Endothelial cell (in vitro differentiated cells): ENCODE measurements at places on chromosomes 12 and 14. TPM values are rescaled to one million over a fixed set of nuclear protein-coding genes. Genes with fewer than 3 reads are reported as not detected.

The RARG gene
- 7.9 TPM for total RNA-seq

The CACNA2D4 gene
- total RNA-seq, result 0.28 TPM

The BCL2L14 gene
- total RNA-seq, result 0.64 TPM

The BATF gene
- not detected for total RNA-seq

The C1QL4 gene
- total RNA-seq, result not detected

The ZNF268 gene
- 35.8 TPM for total RNA-seq

The NOVA1 gene
- 21.8 TPM for total RNA-seq

The HHIPL1 gene
- total RNA-seq, result 15.1 TPM

The TCL1B gene
- not detected for total RNA-seq

The CCDC198 gene
- total RNA-seq, result not detected

The TMEM132C gene
- not detected for total RNA-seq

The TAS2R50 gene
- 1.2 TPM for total RNA-seq

The TSPAN8 gene
- not detected for total RNA-seq

The KRT8 gene
- 194 TPM for total RNA-seq

The LRCOL1 gene
- not detected for total RNA-seq

The MIP gene
- total RNA-seq, result 0.10 TPM

The NPFF gene
- not detected for total RNA-seq
